Activated effector memory CD4-positive, alpha-beta T cell treated with anti-CD3 and anti-CD28 coated beads, Interleukin-2, amount 50 U/mL, for 16 hours (primary cell): ENCODE measurements at places on chromosomes 3 and 15.

GRCh38 chr3:177294221-177294620, 96.9 kb upstream of the TBL1XR1 start:
- no peak for DNase-seq

GRCh38 chr3:150736903-150737832, 25.8 kb downstream of the SIAH2 start:
- DNase-seq: no peak

- DNase-seq: no peak
Measured at GRCh38 chr15:100841426-100841825, 38.2 kb upstream of the ALDH1A3 start.

- DNase-seq: peak; percentile 65
Measured at GRCh38 chr3:112582244-112582874, 20.5 kb downstream of the SLC35A5 start.

DNA sequence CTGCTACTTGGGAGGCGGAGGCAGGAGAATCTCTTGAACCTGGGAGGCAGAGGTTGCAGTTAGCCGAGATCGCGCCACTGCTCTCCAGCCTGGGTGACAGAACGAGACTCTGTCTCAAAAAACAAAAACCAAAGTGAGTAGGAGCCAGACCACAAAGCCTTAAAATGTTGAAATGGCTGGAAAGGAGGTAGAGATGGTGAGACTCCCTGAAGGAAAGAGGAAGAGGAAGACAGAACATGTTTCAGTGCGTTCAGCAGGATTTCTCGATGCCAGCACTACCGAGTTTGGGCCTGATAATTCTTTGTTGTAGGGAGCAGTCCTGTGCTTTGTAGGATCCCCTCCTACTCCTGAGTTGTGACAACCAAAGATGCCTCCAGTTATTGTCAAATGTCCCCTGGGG, 189.9 kb downstream of the AKAP13 start:
- DNase-seq: no peak

GRCh38 chr3:186746008-186746407, 28.8 kb downstream of the KNG1 start:
- no peak for DNase-seq

DNA sequence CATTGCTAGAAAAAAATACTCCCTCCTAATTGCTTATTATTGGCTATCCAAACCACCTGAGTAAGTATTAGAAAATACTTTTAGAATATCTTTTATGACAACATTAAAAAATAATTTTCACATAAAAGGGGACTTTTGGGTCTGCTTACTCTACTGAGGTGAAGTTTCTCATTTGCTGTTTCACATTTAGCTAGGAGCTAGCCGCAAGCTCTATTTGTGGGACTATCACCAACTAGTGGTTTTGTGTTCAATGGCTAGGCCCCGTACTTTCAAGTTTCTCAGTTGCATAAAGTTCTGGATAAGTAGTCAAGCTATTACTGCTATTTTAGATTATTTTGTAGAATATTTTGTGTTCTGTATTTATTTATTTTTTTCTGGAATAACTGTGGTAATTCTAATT, 244.2 kb upstream of the SLITRK3 start:
- DNase-seq: no peak

GRCh38 chr15:52294881-52295420, 653 bp downstream of the MYO5C start:
- DNase-seq: no peak

- no peak for DNase-seq
Measured at GRCh38 chr3:176741664-176742047, 455.6 kb downstream of the TBL1XR1 start.

DNA sequence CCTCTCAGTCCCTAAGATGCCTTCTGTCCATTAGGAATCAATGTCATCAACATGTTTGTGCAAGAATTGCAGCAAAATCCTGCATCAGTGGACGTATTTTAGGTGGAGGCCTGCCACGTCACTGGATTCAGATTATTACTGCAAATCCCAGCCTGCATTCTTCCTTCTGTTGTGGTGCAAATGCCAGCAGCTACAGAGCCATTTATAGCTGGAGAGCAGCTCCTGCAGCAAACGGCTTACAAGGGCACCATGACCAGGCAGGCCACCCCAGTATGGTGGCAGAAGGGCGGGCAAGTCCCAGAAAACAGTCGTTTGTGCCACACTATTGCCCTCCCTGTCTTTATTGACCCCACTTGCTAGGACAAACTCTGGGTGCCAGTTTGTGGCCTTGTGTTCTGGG, 74.7 kb downstream of the SNRK start:
- DNase-seq: no peak

GRCh38 chr15:101009176-101009575, 90.0 kb downstream of the LRRK1 start:
- DNase-seq: no peak

DNA sequence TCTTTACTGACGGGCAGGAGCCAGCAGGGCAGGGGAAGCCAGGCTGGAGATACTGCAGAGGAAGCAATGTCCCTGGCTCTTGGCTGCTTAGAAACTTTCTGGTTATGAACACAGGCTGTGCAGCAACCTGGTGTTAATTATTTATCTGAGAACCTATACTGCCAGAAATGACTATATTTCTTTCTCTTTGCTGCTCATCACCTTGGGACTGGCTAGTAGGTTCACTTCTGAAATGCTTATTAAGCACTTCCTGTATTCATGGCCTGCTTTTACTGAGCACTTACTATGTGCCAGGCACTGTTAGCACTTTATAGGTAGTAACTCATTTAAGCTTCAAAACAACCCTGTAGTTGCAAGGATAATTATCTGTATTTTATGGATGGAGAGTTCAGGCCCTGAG, 57.6 kb downstream of the RAB11A start:
- DNase-seq: no peak

GRCh38 chr3:110859993-110860392, 211.6 kb upstream of the NECTIN3 start:
- no peak for DNase-seq

- DNase-seq: no peak
Measured at GRCh38 chr3:186526256-186526606, 17.9 kb downstream of the CRYGS start.

DNA sequence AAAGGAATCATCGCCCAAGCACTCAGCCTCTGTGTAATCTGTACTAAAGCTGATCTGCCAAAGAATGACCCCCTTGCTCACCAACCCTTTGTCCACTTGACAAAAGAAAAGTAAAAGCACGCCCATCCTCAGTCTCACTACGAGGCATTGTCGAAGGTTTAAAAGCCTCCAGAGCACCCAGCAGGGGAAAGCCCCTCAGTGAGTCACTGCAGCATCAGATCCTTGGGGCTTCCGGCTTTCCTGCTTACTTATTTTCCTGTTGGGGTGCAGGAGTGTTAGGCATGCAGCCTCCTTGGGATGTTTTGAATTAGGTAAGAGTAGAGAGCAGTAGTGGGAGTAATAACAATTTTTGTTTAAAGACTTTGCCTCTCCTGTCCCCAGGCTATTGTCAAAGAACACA, 216.1 kb downstream of the MTHFS start:
- no peak for DNase-seq

DNA sequence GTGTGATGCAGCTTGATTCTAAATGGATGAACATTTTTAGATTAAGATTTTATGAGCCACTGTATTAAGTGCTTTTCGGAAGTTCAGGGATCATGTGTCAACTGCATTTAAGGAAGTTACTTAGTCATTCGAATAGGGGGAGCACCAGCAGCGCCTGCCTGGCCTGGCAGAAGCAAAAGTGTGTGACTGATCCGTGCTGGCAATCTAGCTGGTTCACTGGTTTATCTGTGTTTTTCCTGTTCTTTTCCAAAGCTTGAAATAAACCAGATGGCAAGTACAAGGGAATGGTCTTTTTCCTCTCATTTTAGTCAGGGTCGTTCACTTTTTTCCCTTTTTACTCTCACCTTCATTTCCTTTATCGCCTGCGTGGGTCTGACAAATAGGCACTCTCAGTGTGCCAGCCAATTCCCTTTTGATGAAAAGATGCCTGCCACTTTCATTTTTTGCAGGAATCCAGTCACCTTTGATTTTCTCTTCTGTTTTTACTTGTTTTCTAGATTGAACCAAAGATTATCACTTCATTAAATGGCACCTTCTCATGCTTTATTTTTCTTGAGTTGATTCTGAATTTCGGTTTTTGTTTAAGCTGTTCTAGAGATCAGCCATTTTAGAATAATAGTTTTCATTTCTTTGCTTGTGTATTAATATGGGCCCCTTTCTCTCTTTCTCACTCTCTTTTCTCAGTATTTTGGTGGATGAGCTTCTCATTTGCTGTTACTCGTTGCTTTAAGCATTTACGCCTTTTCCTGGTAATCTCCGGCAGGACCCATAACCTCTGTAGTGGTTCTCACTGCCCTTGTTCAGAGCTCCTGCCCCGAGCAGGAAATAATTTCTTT, 2.8 kb downstream of the ABHD2 start:
- DNase-seq: peak; percentile 81

- DNase-seq: no peak
Measured at GRCh38 chr3:169454823-169455222, 208.7 kb downstream of the MECOM start.

DNA sequence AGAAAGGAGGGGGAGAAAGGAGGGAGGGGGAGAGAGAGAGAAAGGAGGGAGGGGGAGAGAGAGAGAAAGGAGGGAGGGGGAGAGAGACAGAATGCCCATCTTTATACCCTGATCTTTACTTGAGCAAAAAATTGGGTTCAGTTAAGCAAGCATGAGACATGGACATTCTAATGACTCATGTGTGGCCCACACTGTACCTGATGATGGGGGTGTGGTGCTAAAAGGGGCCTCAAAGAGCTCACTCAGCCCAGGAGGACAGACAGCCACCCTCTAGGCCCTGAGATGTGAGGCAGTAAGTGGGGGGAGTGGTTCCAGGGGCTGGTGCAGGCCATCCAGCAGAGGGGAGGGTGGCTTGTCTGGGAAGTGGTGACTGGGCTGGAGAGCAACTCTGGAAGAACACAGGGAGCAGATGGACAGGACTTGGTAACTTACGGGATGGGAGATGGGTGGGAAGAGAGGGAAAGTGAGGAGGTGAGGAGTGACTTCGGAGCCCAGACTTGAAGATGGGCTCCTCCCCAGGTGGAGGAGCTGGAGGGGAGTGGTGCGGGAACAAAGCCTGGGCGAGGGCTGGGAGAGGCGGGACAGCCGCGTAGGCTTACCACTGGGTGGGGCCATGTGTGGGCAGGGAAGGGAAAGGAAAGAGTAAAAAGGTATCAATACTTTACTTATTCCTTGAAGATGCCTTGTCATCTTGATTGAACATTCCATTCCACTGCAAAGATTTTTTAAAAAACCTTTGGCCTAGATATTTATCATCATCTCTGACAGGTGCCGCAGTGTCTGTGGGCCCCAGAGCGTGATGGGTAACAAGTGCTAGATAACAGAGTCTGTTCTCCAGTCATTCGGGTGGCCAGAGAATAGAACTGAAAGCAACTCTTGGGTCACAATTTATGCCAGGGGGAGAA, 32.3 kb downstream of the TSPAN3 start:
- DNase-seq: no peak

DNA sequence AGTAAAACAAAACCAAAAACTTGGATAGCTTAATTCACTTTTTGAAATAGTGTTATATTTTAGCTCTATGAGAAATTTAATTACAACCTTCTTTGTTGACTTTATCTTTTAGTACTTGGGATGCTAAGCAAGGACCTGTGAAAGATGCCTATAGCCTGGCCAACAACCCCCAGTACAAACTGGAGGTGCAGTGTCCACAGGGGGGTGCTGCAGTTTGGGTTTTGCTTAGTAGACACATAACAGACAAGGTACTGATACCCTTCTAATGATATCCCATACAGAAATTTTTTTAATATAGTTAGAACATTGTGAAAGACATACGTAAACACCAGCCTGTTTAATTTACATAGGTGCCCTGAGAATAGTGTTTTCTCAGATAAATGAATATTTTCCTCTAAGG, 35.3 kb downstream of the CAPN7 start:
- peak; percentile 80 for DNase-seq

- peak; percentile 92 for DNase-seq
Measured at GRCh38 chr3:196179380-196180308, 31.6 kb downstream of the ZDHHC19 start.

- no peak for DNase-seq
Measured at GRCh38 chr15:73856458-73857192, 16.7 kb upstream of the TBC1D21 start.

GRCh38 chr3:184399410-184399809, 19.6 kb downstream of the CHRD start:
- DNase-seq: no peak

- DNase-seq: no peak
Measured at GRCh38 chr3:188559072-188559429, 405.1 kb downstream of the LPP start.

GRCh38 chr3:36893137-36893557, 51.7 kb downstream of the TRANK1 start:
- DNase-seq: no peak

- no peak for DNase-seq
Measured at GRCh38 chr15:33742306-33742705, 226.0 kb upstream of the CHRM5 start.

DNA sequence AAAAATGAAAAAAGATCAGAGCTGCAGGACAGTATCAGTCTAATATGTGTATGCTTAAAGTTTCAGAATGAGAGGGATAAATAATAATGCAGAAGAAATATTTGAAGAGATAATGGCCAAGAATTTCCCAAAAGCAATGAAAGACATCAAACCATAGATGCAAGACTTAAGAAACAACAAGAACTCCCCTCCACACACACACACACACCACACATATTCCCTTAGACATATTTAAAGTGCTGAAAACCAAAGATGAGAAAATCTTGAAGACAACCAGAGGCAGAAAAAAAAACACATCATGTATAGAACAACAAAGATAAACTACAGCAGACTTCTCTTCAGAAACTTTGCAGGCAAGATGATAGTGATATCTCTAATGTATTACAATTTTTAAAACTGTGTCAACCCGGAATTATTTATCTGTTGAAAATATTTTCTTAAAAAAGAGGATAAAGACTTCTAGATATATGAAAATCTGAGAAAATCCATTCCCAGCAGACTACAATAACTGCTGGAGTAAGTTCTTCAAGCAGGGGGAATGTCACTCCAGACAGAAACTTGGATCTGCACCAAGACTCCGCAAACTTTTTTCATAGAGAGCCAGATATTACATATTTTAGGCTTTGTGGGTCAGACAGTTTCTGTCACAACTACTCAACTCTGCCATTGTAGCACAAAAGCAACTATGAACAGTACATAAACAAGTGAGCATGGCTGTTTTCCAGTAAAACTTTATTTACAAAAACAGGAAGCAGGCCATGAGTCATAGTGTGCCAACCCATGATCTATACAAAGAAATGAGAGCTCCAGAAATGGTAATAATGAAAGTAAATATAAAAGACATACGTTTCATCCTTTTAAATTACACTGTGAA, 223.4 kb upstream of the CGNL1 start:
- DNase-seq: no peak
